Stimulated activated CD8-positive, alpha-beta memory T cell treated with anti-CD3 and anti-CD28 coated beads, Interleukin-12 subunit alpha, Interleukin-12 subunit beta, amount 100 ng/mL, for 4 hours (primary cell): ENCODE measurements at places on chromosomes 1 and 21.

- no peak for DNase-seq
Observed at GRCh38 chr1:7991504-7992440, 30.3 kb downstream of the PARK7 start.

DNA sequence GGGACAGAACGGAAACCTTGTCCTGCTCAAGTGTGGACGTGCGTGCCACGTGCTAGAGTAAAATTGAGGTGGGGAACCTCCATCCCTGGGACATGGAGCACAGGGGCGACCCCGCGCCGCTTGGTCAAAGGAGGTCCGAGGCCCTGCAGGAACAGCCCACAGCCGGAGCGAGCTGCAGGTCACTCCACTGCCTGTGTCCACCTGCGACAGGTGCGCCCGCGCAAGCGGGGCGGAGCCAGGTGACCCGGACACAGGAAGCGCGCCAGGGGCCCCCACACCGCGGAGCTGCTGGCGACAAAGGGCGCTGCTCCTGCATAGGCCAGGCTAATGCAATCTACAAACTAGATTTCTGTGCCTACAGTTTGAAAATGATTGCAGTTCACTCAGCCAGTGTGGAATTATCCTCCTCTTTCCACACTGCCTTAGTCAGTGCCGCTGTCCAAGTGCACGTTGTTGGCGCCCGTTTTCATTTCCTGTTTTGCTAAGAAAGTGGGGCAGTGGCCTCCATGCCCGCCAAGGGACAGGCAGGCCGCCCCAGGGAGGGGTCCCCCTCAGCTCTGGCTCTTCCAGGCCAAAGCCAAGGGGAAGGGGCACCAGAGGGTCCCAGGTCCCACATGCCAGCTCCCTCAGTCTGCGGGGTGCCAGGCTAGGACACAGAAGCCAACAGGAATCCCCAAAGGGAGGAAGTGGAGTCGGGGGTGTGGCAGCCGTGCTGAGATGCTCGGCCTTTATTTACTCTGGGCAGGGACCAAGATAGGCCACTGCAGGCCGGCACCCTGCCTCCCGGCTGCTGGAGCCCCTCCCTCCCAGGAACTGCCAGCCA, 4.3 kb upstream of the NADK start:
- DNase-seq, result no peak

GRCh38 chr1:94514095-94514727, 27.3 kb downstream of the F3 start:
- DNase-seq, result no peak

GRCh38 chr1:152048416-152049009, 11.7 kb upstream of the S100A11 start:
- peak; percentile 53 for DNase-seq

DNA sequence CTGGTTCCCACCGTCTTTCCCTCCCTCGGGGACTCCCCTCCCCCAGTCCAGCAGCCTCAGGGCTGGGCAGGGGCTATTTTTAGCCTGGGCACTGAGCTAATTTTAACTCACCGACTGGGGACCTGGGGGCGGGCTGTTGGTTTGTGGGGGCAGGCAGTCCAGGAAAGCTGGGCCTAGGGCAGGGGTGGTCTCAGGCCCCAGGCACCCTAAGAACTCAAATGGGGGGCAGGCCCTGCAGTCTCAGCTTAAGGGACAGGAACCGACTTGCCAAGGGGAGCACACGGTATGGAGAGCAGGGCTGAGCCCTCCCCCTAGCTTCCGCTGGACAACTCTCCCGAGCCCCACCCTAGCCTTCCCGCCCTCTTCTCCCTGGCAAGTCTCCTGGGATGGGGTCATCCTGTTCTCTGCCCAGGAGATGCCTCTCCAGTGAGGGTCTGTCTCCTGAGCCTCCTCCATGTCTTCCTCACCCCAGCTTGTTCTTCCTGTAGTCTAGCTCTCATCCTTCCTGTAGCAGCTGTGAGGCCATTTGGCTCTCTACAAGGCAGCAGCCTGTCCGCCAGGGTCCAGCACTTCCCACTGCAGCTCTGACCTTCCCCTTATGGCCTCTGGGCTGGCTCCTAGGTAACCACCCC, 10.1 kb downstream of the MEF2D start:
- DNase-seq, result no peak

GRCh38 chr1:71533950-71534349, 453.1 kb upstream of the ZRANB2 start:
- no peak for DNase-seq

DNA sequence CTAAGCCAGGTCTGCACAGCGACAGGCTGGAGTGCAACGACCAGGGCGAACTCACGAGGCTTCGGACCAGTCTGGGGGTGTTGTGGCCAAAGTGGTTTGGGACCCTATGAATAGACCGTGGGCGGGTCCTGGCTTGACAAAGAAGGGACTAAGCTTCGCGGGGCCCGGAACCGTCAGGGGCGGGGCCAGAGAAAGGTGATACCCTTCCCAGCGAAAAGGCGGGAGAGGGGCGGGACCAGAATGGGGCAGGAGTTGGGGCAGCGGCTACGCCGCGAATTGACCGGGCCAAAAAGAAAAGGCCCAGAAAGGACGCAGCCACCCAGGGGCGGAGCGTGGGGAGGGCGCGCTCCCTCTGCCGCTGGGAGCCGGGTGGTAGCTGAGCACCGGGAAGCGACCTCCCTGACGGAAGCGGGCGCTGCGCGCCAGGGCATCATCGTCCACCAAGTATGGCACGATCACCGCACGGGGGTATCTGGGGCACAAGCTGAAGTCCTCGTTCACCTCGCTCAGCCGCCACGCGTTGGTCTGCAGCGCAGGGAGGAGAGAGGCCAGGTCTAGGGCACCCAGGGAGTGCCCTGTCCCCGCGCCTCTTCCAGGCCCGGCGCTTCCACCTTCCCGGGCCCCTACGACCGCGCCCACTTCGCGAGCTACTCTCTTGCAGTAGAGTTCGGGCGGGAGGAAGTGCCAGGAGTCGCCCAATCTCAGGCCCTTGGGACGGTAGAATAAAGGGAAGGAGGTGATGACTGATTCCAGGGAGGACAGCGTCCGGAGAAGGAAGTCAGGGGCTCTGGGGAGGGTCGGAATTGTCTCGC, 6.7 kb upstream of the FAM167B start:
- peak; percentile 30 for DNase-seq

DNA sequence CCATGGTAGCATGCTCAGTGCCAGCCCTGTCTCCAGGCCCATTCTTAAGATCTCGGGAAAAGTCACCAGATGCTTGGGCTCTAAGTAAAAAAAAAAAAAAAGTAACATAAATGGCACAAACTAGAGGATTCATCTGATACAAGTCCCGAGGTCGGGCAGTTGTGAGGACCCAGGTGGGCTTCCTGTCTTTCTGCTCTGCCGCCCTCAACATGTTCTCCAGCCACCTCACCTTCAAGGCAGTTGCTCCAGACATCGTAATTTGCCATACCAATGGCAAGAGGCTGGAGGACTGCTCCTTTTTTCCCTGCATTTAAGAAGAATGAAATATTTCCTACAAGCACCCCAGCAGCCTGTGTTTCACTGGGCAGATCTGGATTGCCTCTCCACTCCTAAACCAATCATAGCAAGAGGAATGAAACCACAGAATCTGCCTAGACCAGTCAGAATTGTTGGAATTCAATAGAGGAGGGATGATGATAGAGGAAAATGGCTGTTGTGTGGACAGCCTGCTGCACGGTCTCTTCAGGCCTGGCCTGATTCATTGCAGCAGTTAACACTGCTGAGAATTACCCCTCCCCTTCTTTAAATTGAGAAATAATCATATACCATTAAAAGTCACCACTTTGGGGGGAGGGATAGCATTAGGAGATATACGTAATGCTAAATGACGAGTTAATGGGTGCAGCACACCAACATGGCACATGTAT, 5.4 kb downstream of the HMGN2 start:
- DNase-seq, result no peak

DNA sequence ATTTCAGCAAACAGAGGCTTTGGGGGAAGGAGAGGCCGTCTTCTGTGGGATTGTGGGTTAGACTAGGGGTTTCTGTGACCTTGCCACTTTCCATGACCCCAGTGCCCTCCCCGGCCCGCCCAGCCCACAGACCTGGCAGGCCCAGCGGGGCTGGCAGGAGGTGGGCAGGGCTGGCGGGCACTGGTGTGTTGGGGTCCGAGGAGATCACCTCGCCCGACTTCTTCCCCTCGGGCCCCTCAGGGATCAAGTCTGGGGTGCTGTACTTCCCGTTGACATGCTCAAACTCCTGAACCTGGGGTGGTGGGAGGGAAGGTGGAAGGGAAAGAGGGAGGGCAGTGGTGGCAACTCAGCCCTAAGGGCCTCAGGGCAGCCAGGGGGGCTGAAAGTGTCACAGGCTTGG, 56.3 kb downstream of the CHD5 start:
- DNase-seq, result no peak

DNA sequence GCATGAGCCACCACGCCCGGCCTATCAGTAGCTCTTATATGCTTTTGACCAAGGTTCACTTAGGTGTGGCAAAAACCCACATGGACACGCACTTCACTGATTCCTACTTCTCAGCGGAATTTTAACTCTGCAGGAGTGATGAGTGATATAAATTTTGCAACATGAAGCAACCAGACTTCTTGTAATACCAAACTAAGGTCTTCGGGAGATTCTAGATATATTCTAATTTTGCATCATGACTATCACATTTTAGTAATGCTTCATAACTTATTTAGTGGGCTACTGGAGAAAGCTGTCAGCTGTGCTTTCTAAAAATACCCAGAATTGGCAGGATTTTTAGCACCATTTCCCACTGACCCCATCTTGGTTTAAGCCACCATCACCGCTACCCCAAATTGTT, 27.8 kb downstream of the RHCE start:
- DNase-seq, result no peak

DNA sequence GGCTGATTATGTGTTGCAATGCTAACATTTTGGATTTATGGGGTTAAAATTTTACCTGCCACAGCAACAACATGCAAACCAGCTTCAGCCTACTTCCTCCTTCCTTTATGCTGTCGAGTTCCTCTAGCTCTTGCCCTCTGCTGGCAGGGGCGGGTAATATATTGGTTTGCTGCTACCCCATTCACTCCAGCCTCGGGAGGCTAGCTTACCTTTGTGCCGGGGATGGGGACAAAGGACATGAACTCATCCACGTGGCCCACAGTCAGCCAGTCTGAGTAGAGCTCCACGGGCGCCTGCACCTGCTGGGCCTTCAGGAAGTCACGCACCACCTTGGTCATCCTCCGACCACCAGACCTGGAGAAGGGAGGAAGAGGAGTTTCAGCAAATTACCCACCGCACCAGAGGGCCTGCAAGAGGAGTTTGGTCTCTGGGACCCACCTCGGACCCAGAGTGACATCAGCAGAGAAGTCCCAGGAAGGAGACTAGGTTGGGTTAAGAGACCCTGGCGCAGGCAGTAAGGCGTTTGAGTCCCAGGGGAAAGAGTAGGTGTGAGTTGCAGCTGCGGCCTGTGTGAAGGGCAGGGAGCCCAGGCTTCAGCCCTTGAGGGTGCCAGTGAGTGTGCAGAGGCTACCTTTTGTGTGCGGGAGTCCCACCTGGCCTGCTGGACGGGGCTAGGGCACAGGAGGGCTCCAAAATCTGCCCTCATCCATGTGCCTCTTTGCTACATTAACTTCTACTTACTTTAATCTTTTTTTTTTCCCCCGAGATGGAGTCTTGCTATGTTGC, 21.8 kb upstream of the SDHB start:
- DNase-seq, result no peak

GRCh38 chr1:210195635-210196160, 36.9 kb upstream of the SERTAD4 start:
- no peak for DNase-seq

DNA sequence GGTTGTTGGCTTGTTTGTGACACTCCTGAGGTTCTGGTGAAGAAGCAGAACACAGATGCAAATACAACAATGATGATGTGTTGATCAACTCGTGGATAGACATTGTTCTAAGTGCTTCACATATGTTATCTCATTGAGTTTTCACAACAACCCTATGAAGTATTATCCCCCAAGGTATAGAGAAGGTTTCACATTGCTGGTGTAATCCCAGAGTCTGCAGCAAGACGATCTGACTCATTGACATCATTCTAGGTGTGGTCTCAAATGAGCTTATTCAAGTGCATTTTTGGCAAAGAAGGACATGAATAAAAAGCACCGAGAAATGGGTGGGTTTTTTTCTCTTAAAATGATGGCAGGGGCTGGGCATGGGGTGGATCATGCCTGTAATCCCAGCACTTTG, 64.1 kb upstream of the SCAF4 start:
- DNase-seq, result no peak

DNA sequence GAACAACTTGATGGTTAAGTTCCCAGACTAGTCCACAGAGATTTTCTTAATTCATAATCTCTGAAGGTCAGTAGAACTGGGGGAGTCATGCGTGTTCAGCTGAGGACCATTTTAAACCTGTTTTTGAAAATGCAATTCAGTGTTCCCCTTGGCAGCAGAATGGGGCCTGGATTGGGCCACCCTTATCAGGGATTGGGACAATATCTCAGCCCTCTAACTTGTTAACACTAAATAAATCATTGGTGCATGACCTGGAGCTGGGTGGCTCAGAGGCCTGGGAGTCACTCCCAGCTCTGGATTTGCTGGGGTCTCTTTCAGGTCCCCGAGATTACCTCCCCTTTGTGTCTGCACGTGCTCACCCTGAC, 55.3 kb downstream of the MRPS6 start:
- no peak for DNase-seq

- no peak for DNase-seq
Observed at GRCh38 chr1:220925707-220926106, 46.5 kb downstream of the HLX start.

DNA sequence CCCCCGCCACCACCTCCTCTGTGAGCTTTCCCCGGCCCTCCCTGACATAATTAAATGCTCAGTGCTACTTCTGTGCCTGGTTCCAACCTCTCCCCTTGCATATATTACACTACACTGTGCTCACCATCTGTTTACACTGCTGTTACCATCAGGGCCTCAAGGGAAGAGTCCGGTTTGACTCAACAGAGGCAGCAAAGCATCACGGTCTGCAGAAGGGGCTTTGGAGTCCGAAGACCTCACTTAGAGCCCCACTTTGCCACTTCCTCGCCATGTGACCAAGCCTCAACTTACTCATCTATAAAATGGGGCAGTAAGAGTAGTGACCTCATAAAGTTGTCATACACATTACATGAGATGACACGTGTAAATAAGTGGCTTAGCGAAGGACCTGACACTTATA, 27.4 kb downstream of the KCNN3 start:
- no peak for DNase-seq

- no peak for DNase-seq
Observed at GRCh38 chr1:39086865-39087409, 60.8 kb downstream of the NDUFS5 start.

GRCh38 chr1:218735436-218736032, 390.4 kb downstream of the TGFB2 start:
- DNase-seq, result no peak

- DNase-seq, result no peak
Observed at GRCh38 chr21:25637851-25638659, 1.0 kb upstream of the JAM2 start.

DNA sequence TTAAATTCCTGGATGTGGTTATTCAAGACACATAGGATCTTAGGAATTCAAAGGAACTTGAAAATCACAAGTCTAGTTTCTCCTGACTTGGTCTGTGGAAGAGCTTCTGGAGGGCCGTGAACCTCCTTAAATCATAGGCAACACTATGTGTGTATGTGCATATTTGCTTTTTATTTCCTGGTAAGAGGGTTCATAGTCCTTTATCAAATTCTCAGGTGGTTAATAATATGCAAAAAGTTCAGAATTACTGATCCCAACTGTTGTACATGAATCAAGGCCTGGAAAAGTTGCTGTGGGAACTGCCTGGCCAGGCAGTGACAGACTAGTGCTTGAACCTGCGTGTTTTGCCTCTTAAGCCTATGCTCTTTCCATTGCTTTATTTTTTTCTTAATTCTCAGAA, 12.9 kb downstream of the MTR start:
- no peak for DNase-seq
